ENCODE measurements at places on chromosomes 7 and 10.

GRCh38 chr7:45578467-45578866, 4.3 kb downstream of the ADCY1 start:
- no peak for DNase-seq

GRCh38 chr10:11521860-11522259, 89.6 kb downstream of the USP6NL start:
- no peak for DNase-seq

DNA sequence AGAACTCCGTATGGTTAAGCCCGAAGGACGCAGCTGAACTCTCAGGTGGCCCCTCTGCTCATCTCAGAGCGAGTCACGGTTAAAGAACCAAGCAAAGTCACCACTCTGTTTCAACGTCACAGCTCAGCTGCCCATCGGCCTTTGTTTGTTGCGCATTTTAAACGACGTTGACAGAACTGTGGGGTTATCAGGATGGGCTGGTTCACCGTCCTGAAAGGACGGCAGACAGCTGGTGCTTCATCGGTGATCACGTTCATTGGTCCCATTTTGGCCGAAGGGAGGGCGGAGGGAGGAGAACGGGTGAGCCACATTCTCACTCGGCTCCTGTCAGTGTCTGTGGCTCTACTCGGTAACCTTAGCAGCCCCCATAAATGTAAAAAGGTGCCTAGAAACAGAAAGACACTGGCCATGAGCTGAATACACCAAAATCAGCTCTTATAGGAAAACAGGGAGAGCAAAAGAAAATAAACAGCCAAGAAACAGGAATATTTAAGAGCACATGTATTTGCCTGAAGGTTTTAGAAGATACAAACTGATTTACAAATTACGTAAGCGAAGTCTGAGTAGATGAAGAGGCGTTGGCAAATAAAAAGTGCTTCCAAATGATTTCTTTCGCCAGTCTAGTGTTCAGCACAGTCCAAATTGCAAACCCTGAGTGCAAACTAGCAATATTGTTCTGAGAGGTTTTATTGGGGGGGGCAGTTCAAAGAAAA, 8.4 kb downstream of the PRKAG2 start:
- no peak for DNase-seq

- DNase-seq = no peak
Observed at GRCh38 chr7:142771353-142771723, 568 bp downstream of the PRSS2 start.

DNA sequence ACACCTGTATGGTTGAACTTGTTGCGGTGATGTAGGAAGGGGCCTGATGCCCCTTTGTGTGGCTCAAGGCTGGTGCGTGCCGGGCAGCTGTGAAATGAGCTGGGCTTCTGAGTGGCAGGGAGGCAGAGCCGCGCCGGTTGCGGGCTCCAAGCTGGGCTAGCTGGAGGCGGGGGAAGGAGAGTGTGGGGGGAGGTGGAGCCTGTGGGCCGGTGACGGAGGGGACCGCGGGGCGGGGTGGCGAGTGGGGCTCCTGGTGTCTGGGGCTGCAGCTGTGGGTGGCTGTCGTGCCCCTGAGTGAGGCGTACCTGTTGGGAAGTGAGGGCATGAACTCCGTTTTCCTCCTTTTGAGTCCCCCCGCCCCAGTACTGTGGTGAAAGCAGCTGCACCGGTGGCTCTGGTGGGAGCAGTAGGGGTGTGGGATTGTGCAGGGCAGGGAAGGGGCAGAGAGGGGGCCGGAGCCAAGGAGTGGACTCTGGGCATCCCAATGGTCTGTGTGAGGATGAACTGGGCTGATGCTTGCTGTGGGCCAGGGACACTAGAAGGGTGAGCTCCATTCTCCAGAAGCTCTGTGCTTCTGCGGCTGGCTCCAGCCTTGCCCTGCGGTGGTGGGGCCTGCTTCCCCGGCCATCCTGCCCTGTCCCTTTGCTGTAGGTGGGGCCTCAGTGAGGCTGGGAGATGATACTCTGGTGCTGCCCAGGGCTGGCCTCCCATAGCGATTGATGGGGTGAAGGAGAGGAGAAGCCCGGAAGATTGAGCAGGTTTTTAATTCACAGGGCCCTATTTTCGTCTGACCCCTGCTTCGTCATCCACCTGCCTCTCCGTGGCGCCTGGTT, 41.7 kb downstream of the INPP5A start:
- DNase-seq = no peak

DNA sequence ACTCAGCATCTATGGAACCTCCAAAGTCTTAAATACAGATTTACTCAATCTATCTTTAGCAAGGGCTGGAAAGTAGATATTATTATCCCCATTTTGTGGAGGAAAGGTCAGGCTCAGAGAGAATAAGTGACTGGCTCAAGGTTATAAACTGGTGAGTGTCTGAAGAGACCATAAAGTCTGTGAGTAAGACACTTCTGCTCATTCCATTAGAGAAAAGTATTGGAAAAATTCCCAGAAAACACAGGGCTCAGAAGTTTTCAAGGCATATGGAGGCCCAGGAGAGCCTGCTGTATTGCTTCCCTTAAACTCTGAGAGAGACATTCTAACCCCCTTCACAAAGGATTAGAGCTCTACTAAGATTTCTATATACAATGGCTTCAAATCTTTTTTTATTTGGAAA, 134.8 kb downstream of the PCDH15 start:
- DNase-seq = no peak

GRCh38 chr7:24704311-24704710, 53.0 kb downstream of the GSDME start:
- no peak for DNase-seq

GRCh38 chr10:14383266-14383665, 52.5 kb upstream of the FRMD4A start:
- DNase-seq = no peak

DNA sequence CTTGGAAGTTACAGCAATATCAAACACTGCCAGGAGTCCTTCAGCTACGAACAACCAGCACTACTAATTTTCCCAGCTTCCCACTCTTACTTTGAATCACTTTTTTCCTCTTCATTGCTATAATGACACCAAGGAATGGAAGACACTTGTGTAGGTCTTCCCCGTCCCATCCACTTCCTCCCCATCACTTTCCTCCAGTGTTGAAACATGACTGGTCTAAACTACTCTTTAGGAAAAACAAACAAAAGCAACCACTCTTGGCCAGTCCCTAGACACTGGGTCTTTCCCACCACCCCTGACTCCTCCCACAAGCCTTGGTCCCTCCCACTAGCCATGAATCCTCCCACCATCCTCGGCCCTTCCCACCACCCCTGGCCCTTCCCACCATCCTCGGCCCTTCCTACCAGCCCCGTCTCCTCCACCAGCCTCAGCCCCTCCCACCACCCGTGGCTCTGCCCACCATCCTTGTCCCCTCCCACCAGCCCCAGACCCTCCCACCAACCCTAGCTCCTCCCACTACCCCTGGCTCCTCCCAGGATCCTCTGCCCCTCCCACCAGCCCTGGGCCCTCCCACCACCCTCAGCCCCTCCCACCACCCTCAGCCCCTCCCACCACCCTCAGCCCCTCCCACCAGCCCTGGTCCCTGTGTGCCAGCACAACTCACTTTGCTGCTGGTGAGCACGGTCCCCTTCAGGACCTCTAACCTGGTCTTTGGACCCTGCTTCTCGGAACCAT, 68.5 kb downstream of the CXCL12 start:
- no peak for DNase-seq

DNA sequence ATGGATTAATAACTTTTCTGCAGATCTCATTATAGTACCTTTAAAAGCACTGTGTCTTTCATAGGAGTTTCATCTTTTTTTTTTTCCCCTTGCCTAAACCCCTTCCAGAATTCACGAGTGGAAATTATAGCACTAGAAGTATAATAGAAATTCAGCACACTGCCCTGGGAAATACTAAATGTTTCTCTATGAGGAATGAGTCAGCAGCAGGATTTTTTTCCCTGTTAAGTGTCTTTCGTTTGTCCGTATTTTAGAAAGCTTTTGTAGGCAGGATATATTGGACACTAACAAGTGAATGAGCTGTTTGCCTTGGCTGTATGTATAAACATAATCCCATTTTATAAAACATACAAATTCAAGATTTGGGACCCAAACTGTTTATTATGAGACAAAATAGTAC, 105.8 kb downstream of the EXOC4 start:
- no peak for DNase-seq

- peak; percentile 12 for DNase-seq
Observed at GRCh38 chr10:114925587-114926586, 12.1 kb upstream of the TRUB1 start.

GRCh38 chr7:150396426-150396825, 17.3 kb downstream of the ZNF775 start:
- no peak for DNase-seq

DNA sequence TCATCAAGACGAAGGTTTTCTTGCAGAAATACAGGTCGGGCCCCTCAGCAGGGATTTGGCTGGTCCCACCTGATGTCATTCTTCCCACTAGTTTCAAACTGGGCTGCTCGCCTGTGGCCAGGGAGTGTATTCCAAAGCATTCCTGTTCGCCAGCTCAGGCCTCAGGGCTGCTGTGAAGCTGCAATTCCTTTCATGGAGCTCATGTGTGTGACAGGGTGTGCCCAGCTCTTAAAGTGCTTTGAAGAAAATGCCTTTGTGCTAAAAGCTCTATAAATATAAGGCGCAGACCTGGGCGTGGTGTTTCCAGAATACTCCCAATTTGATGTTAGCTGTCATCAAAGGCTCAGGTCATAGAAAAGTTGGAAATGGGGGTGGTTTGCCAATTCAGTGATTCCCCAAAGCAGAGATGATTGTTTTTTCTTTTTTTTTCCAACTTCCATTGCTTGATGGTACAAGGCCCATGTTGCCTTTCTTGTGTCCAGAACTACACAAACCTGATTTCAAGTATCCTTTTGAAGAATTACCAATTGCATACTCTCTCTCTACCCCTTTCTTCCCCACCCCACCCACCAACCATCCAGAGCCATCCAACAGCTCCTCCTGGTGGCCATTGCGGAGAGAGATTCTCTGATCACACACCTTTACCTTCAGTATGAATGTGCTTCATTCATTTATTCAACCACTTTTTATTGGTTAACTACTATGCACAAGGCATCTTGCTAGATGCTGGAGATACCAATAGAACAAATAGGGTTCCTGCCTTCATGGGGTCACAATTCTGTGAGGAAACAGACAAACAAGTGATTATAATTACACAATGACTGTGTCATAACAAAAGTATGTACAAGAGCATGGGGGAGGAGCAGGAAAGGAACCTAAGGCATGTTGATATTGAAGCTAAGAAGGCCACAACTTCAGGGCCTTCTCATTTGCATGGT, 297.3 kb upstream of the LYZL1 start:
- DNase-seq = peak; percentile 90

GRCh38 chr10:7962592-7962991, 91.9 kb upstream of the GATA3 start:
- DNase-seq = no peak

- DNase-seq = no peak
Observed at GRCh38 chr10:65940816-65941662, 984.8 kb upstream of the LRRTM3 start.
